ENCODE measurements at places on chromosomes 1 and 21.

GRCh38 chr21:42403611-42404231 is at the start of gene UBASH3A:
UBASH3A (plus strand) TSS chr21:42403902; CDS start chr21:42403946, 44 bp downstream.
- no peak for DNase-seq

DNA sequence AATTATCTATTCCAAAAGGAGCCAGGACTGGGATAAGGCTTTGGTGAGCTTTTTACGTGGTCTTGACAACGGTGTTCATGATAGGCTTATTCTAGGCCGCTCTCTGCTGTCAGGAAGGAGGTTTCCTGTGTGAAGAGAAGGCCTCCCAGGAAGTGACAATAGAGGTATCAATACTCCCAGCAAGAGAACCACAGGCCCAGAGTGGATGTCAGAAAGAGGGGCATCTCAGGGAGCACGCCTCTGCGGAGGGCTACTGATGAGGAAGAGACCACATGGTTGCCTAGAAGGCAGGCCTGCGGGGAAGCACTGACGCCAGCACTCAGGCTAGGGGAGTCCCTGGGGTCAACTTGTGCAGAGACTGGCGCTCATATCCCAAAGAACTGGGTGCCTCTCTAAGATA is 60.4 kb downstream of the ITPKB start:
- DNase-seq = no peak

DNA sequence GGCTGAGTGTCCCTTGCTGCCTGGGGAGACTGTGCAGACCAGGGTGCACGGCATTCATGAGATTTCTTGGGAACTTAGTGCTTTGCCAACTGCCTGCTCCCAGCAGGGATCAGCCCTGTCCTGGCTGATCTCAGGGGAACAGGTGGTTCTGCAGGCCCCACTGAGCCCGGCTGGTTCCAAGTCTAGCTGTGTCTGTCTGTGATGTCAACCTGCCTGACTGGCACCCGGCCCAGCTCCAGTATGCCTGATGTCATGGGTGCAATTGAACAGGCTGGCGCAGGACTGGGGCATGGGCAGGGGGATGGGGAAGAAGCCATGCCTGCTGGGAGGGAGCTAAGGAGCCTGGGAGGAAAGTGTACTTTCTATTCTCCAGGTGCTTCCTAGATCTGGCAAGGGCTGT is 227.1 kb downstream of the GRIK3 start:
- DNase-seq = no peak

- no peak for DNase-seq
These were observed 4.5 kb downstream of the SYT6 start for GRCh38 chr1:114149211-114149610.

DNA sequence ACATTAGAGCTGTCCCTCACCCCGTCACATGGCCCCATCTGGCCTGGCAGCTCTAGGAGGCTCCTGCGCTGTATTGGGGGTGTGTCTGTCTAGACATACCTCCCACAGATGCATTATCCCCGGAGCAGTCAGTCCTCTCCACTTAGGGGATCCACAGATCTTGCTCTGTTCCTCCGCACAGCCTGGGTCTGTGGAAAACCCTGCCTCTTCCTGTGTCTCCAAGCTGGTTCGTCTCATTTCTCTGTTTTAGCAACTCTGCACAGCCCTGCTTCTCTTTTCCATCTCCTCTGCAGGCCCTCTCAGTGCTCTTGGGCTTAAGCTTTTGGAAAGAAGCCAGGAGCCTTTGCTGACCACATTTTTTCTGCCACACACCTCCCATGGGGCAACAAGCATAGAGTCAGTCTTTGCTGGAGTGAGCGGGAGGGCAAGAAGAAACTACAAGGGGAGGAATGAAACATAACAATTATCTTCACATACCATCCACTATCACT is 241.5 kb downstream of the FOXD2 start:
- DNase-seq = no peak

DNA sequence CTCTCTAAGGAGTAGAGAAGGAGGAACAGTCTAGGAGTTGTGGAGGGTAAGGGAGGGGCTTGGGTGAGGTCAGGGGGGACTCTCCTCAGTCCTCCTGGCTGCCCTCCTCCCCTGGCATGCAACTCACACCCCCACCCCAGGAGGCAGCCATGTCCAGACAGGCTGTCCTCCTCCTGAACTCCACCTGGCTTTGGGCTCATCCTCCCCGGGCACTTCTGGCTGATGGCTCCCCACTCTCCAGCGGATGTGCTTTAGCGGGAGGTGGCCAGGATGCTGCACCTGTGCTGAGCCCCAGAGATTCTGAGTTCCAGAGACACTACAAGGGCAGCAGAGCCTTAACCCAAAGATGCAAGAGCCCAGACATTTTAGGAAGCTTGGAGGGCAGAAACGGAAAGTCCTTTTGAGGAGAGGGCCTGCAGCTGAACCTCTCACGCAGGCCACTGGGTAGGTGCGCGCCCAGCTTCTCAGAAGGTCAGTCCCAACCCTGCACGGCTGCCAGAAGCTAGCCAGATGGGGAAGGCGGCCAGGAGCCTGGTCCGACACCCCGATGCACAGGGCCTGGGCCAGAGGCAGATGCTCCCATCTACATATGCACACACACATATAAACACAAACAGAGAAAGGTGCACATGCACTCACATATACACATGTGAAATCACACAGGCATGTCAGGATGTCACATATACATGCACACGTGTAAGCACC is 83.4 kb downstream of the PDE9A start:
- DNase-seq = no peak

GRCh38 chr1:59057211-59057694 is 239.6 kb upstream of the FGGY start:
- no peak for DNase-seq

- DNase-seq = no peak
These were observed 40.0 kb upstream of the PRMT6 start for GRCh38 chr1:107016376-107016978.

DNA sequence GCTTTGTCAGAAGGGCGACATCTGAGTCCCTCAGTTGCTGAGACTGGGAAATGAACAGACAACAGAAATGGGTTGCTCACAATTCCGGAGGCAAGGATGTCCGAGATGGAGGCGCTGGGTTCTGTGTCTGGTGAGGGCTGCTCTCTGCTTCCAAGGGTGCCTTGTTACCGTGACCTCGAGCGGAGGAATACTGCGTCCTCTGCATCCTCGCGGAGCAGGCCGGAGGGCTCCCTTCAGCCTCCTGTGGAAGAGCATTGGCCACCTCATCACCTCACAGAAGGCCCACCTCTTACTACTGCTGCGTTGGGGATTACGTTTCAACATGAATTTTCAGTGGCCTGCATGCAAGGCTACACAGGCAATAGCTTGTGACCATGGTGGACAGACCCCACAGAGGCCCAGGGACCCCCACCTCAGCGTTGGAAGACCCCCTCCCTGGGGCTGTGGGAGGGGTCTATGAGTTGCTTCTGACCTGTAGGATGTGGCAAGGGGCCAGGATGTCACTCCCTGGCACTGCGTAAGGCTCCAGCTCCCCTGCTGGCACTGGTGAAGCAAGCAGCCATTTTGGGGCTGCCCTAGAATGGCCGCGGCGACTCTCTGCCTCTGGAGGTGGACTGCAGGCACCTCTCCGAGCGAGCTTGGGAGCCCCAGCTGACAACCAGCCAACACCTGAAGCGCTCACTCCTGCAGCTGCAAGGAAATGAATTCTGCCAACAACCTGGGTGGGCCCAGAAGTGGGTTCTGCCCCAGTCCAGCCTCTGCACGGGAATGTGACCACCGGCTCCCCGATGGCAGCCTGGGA is 36.3 kb upstream of the COL6A1 start:
- DNase-seq = no peak
